CD14-positive monocyte (primary cell): ENCODE measurements at places on chromosomes 6 and 20.
A peak's percentile ranks its signal among the peaks of the same experiment; 100 is the strongest.

DNA sequence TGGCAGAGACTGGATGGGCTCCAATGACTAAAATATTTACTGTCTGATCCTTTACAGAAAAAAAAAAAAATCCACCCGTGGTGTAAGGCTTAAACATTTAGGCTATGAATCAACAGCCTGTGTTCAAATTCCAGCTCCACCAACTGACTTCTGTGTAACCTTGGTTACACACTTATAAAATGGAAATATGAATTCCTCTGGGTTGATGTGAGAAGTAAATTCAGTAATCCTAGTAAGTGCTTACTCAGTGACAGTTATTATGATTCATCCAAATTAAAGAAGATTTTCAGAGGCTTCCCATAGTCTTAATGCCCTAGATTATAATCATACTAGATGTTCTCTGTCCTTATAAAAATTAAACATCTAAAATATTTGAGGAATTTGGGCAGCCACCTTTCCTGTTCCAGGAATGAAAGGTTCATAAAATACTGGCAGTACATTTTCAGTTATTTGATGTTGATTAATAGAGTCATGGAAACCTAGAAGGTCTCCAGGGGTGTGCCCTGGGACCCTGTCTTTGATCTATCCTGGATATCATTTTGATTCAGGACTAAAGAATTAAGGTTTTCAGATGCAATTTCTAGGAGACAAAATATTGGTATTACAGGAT is 180.3 kb upstream of the ZNF217 start:
- DNase-seq = no peak

- no peak for DNase-seq
Measured at GRCh38 chr6:136696783-136697364, 95.4 kb downstream of the MAP3K5 start.

- peak; percentile 40 for DNase-seq
Measured at GRCh38 chr6:151502499-151502898, 8.7 kb downstream of the CCDC170 start.

GRCh38 chr20:5442101-5442500 is 125.3 kb upstream of the PROKR2 start:
- no peak for DNase-seq

DNA sequence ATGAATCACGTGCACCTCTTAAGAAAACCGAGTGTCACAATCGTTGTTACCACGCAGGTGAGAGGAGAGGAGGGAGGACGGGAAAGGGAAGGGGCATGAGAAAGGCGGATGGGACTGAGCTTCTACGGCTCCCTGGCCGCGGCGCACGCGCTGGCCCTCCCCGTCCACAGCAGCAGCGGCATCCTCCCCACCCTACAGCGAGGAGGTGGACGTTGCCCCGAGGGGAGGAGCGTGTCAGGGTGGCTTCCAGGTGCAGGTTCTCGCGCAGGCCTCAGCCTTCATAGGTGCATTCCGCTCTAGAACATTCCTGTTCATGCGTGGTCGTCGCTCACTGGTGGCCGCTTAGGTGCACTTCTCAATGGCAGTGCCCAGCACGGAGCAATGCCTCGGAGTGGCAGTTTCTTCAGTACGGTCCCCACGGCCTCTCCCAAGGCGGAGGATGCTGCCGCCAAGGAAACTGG is 29.7 kb upstream of the AFDN start:
- DNase-seq = no peak

GRCh38 chr6:126807876-126808275 is 310.6 kb upstream of the RSPO3 start:
- no peak for DNase-seq

DNA sequence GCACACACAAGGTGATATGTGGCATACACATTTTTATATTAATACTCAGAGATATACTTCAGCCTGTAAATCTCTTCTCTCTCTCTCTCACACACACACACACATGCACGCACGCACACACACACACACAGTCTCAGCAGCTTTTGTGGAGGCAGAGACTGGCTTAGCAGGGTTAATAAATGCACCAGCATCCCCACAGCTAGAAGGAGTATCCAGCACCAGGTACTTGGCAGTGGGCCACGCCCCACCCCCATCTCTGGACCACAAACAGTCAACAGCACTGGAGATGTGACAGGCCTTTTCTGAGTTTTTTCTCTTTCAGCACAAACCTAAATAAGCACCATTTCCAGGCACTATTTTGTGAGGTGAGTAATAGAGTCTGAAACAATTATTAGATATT is 47.3 kb upstream of the LRFN2 start:
- DNase-seq = no peak

- no peak for DNase-seq
Measured at GRCh38 chr6:83231146-83231545, 38.0 kb downstream of the RWDD2A start.

GRCh38 chr6:40693768-40694167 is 106.6 kb upstream of the LRFN2 start:
- no peak for DNase-seq

DNA sequence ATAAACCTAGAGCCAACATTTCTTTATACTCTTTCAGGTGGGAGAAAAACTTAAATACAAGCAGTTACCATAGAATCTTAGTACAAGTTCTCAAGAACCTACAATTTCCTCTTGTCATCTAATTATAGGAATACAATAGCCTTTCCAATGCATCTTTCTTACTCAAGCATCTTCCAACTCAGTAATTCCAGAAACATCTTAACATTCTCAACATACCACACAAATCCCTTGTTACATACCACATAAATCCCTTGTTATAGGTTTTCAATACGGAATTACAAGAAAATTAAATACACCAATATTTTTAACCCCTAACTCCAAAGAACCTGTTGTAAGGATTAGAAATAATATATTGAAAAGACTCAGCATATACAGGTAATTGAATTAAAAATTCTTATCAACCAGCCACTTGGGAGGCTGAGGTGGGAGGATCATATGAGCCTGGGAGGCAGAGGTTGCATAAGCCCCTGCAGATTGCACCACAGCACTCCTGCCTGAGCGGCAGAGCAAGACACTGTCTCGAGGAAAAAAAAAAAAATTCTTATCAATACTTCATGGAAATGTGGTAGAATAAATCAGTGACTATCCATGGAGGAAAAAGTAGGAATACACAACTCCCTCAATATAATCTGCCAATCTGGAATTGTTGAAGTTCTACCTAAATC is 127.5 kb upstream of the CCDC28A start:
- no peak for DNase-seq

DNA sequence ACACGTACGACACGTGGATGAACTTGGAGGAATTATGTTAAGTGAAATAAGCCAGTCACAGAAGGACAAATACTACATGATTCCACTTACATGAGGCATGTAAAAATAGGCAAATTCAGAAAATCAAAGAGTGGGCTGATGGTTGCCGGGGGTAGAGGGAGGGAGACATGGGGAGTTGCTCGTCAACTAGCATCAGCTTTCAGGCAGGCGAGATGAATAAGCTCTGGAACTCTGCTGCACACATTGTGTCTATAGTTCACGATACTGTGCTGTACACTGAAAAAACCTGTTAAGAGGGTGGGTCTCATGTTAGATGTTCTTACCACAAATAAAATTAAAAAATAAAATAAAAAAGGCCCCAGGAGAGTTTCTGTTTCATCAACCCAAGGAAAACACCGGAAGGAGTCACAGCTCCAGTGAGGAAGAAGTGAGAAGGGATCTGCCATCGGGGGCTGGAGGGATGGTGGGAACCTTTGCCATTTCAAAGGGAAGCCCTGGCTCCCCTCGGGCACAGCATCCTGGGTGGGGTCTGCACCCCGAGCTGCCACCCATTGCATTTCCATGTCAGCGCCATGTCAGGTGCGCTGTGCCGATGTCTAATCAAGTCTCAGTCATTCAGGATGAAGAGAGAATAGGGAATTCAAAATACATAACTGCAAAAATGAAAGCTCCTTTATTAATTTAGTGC is 98.3 kb downstream of the SLC22A23 start:
- no peak for DNase-seq

- no peak for DNase-seq
Measured at GRCh38 chr6:129648819-129649491, 61.0 kb downstream of the ARHGAP18 start.
